ENCODE measurements at places on chromosomes 16 and 17. TPM values are rescaled to one million over a fixed set of nuclear protein-coding genes. Genes with fewer than 3 reads are reported as not detected.
A peak's percentile ranks its signal among the peaks of the same experiment; 100 is the strongest.

GRCh38 chr16:2968368-2968737 is 795 bp upstream of the PAQR4 start:
- no peak for DNase-seq

DNA sequence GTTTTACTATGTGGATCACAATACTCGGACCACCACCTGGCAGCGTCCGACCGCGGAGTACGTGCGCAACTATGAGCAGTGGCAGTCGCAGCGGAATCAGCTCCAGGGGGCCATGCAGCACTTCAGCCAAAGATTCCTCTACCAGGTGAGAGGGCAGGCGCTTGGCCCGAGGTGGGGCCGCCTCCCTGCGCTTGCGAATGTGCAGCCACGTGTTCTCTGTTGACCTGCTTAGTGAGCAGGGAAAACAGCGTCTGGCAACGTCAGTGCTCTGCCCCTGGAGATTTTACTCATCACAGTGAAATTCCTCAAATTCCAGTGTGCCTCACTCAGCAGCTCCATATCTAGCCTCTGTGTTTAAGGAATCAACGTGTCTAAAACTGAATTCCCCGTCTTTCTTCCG is 33.4 kb upstream of the CLEC18A start:
- peak; percentile 35 for DNase-seq

Gene CA4
- 168 TPM for total RNA-seq

- DNase-seq: no peak
These were observed 16.3 kb downstream of the SNX11 start for GRCh38 chr17:48123776-48124388.

Gene SLC47A1
- 0.95 TPM for total RNA-seq

DNA sequence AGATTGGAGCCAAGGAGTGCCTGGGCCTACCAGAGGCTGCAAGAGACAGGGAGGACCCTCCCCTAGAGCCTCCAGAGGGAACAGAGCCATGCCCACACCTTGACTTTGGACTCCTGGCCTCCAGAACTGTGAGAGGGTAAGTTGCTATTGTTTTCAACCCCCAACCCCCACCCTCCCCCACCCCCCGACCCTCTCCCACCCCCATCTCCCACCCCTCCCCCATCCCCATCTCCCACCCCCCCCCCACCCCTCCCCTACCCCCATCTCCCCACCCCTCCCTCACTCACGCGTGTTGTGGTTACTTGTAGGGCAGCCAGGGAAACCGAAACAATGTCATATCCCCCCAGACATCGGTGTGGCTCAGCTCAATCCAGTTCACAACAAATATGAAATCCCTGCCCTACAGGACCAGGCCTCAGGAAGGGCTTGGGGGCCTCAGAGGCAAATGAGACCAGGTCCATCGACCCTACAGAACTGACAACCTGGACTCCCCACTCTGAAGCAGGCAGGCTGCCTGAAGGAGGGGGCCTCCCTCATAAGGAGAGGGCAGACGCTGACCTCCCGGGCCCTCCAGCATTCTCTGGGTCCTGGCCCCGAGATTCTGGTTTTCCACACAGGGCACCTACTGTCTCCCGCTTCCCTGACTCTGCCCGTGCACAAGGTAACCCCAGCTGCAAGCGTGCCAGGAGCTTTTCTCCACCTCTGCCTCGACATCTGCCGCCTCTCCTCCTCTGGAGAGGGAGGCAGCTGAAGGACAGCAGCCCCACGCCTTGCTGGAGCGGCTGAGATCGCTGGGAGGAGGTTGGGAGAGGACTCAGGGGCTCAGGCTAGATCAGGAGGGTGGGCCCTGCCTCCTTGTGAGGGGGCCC is 3.0 kb upstream of the ZCCHC14 start:
- DNase-seq: no peak

Gene CCL7
- total RNA-seq: 1.9 TPM
